Ovary (tissue), 10 donors: ENCODE measurements at places on chromosomes 5 and 9.

GRCh38 chr5:54063817-54064216 is 246.6 kb downstream of the ARL15 start:
- no peak for DNase-seq

- DNase-seq: no peak
Measured at GRCh38 chr9:75775966-75776691, 114.3 kb upstream of the PCSK5 start.

GRCh38 chr9:94096819-94097577 is 12.7 kb downstream of the PTPDC1 start:
- DNase-seq: no peak

- DNase-seq: peak; percentile 48
Measured at GRCh38 chr9:35923927-35924763, 14.9 kb downstream of the SPAAR start.

GRCh38 chr5:117690612-117691011 is 1116.0 kb upstream of the SEMA6A start:
- DNase-seq: no peak

DNA sequence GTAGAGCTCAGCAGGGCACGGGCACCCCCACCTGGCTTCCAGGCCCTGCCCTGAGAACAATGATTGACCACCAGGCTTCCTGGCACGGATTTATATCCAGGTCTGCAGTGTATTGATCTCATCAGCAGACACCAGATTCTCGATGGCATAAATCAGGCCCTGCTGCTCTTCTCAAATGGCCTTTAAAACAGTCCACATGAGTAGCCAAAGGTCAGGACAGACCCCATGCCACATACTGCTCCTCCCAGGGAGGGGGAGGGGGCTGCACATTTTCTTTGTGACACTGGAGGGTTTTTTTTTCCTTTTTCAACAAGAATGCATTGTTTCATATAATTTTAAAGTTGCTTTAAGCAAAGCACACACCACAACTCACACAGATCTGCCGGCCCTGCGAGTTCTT is 85.4 kb downstream of the SEMA4D start:
- no peak for DNase-seq

DNA sequence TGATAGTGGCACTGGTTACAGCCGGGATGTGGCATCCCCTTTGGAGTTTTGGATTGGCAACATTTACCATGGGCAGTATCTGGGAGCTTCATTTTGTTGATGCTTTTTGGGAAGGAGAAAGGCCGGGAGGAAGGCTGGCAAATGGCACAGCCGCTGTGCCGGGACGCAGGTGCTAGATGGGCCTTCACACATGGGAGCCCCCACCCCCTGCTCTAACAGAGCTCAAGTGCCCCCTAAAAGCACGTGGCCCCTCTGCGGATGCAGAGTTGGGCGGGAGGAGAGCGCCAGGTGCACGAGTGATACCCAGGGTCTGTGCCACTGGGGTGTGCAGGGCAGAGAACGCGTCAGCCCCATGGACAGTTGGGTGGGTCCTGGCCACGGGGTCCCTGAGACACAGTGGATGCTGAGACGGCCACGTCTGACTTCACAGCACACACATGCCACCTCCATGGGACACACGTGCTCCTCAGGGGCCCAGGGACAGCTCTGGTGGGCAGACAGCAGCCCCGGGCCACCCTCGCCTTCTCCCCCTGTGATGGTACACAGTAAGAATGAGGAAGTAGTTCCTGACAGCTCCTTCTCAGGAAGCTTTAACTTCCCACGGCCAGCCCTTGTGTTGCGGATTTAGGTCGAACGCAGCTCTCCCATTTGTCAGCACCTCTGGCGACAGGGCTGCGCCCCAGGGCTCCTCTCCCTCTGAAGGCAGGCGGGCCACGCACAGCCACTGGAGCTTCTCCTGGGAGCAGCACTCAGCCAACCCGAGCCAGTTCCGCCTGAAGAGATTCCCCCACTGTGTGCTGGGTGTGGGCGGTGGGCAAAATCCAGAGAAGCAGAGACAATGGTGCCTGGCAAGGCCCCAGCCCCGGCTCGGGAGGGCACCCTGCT is 10.8 kb downstream of the SLC9A3 start:
- no peak for DNase-seq

DNA sequence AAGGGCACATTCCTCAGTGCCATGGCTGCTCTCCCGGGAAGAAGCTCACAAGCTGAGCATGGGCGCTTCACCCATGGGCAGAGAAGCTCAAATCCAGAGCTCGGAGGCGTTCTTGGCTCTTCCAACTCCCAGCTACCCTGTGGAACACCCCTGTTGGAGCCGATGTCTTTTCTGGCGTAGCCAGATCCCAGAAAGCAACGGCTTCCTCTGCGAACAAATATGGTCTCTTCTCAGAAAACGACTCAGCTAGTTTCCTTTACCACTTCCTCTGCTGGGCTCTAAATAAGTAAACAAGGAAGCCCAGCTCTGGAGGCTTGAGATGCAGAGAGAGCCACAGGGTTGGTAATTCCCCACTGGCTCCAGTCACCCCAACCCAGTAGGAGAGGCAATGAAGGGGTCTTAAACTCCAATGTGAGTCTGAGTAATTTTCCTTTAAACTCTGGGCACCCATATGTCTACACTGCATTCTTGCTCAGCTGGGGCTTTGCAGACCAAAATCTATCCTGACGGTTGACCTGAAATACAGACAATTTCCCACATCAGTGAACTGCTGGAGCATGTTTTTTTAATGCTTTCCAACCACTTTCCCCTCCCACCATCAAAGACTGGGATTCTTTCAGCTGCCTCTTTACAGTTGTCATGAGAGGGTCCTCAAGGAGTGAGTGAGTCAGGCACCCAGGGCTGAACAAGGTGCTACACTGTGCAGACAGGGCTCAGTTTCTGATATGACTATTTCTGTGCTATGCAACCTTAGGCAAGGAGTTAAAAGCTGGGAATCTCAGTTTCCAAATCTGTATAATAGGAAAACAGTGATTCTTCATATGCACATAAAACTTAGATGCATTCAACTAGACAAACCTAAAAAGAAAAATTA is at the start of gene LCP2:
Gene LCP2 (minus strand): TSS at position 189 of the 874 bp plus-strand sequence. CDS start 166 bp downstream, at position 23.
- DNase-seq: no peak

- DNase-seq: no peak
Measured at GRCh38 chr5:79743846-79744605, 54.4 kb downstream of the CMYA5 start.

DNA sequence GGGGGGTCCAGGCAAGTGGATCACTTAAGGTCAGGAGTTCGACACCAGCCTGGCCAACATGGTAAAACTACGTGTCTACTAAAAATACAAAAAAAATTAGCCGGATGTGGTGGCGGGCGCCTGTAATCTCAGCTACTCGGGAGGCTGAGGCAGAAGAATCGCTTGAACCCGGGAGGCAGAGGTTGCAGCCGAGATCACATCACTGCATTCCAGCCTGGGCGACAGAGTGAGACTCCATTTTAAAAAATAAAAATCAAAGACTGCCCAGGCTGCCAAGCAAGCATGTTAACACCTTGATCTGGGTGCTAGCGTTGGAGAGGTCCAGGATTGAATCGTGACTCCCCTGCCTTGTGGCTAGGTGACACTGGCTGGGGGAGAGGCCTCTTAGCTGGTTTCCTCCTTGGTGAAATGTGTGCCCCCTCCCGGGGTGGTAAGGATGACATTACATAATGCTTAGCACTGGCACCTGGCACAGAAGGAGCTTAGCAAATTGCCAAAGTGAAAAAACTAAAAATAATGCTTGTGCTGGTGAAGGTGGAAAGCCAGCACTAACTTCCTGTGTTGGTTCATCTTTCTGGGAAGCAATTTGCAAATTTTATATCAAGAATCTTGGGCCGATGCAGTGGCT is 2.2 kb upstream of the CIZ1 start:
- no peak for DNase-seq

GRCh38 chr9:37082214-37082765 is 38.1 kb upstream of the ZCCHC7 start:
- no peak for DNase-seq

- no peak for DNase-seq
Measured at GRCh38 chr9:137787786-137788505, 89.6 kb upstream of the CACNA1B start.

GRCh38 chr9:100286257-100286656 is 66.5 kb downstream of the TEX10 start:
- DNase-seq: no peak

- no peak for DNase-seq
Measured at GRCh38 chr9:132505991-132506655, 76.3 kb upstream of the BARHL1 start.

DNA sequence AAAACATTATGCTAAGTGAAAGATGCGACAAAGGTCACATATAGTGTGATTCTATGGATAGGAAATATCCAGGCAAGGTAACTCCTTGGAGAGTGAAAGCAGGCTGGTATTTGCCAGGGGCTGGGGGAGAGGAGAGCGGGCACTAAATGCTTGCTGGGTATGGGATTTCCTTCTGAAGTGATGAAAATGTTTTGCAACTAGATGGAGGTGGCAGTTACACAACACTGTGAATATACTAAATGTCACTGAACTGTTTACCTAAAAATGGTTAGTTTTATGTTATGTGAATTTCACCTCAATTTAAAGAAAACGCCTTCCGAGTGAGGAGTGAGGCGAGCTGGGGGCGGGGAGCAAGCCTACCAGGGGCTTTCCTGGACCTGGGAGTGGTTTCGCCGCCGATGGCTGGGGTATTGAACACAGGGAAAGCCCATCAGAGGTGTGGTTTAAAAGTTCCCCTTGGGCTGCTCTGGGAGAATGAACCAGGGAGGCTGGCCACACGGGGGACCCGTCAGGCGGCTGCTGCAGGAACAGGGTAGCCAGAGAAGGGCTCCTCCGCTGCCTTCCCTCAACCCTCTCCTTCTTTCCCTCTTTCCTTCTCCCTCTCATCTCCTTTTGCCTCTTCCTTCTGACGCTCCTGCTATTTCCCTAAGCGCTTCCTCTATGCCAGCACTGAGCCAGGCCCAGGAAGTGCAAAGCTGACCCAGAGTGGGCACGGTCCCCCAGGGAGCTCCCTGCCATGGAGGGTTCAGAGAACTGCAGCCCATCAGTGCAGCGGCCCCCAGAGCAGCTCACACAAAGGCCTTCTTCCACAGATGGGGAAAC is 4.9 kb downstream of the AKNA start:
- DNase-seq: peak; percentile 33

- no peak for DNase-seq
Measured at GRCh38 chr5:62647241-62647640, 68.6 kb downstream of the LRRC70 start.

GRCh38 chr9:92612292-92612691 is 57.6 kb downstream of the IPPK start:
- no peak for DNase-seq

DNA sequence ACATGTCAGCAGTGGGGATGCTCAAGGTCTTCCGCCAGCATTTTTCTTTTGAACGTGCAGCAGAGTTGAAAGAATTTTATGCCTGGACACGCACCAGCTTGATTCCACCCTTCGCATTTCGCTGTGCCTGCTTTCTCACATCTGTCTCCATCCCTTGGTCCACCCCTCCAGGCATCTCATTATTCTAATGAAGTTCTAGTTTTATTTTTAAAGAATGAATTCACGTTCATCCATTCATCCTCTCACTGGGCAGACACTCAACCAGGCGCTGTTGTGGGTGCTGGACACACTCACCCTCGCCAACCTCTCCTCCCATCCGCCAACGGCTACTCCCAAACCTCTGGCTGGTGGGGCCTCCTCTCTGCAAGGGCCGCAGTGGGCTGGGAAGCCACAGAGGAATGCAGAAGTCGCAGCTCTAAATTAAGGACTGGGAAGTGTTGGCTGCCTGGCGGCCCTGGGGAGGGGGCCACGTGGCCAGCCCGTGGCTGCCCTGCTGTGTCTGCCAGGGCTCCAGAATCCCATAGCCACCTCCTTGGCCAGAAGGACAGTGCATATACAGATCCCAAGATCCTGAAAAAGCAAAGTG is 6.7 kb downstream of the SUSD3 start:
- no peak for DNase-seq

DNA sequence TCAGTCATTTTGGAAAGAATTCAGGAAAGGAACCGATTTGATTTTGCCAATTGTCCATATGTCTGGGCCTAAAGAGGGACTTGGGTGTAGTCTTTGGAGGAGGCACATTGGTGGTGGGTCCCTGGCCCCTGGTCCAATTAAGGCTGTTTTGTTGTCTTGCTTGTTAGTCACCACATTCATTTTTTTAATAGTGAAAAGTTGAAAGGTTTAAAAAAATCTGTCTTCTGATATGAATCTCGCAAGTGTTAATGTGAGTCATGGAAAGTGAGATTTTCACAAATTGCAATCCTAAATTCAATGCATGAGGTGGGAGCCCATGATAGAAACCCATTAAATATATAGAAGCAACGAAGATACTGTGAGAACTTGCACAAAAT is 165.9 kb upstream of the OTULINL start:
- DNase-seq: no peak

DNA sequence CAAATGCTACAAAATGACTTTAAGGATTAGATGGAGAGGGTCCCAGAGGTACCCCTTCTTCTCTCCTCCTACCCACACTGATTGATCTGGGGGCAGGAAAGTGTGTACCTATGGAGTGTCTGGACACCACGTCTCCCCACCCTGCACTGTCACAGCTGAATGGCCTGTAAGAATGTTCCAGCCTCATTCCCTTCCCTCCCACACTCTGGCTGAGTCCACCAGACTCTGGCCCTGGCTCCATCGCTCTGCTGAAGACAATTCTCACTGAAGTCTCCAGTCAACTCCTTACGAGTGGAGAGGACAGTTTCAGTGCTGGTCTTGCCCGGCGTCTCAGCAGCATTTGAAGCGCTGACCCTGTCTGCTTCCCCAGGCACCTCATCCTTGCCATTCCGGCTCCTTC is 105.8 kb downstream of the TTLL11 start:
- DNase-seq: no peak

- peak; percentile 52 for DNase-seq
Measured at GRCh38 chr5:173890195-173890991, 2.2 kb downstream of the CPEB4 start.

GRCh38 chr9:112369817-112370216 is 10.1 kb upstream of the HSDL2 start:
- DNase-seq: no peak

DNA sequence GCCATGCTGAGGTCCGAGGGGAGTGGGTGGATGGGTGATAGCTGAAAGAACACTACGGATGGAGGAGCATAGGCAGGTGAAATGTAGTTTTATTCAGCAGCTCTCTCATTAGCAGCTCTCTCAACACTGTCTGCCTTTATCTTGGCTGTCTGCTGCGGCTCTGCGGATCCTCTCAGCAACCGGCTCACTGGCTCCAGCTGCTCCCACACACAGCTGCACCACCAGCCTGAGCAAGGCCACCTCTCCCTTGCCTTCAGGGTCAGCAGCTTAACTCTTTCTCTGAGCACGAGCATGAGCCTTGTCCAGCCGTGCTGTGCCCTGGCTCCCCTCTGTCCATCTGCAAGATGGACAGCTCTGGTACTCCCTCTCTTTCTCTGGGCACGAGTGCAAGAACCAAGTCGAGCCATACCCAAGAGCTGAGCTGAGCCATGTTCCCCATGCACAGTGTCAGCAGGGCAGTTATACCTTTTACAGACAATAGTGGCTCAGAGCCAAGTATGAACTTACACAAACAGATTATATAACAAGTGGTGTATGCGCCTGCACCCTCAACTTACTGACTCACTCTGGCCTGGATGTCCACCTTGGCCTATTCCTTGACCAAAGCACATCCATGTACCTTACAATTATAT is 108.5 kb downstream of the MACIR start:
- DNase-seq: no peak
